KBM-7 (cell line): ENCODE measurements at places on chromosomes 11 and 22.

GRCh38 chr22:46142548-46143490, 7.5 kb upstream of the PPARA start:
- DNase-seq: no peak

GRCh38 chr22:46971099-46971763, 208.8 kb downstream of the TBC1D22A start:
- peak; percentile 53 for DNase-seq

DNA sequence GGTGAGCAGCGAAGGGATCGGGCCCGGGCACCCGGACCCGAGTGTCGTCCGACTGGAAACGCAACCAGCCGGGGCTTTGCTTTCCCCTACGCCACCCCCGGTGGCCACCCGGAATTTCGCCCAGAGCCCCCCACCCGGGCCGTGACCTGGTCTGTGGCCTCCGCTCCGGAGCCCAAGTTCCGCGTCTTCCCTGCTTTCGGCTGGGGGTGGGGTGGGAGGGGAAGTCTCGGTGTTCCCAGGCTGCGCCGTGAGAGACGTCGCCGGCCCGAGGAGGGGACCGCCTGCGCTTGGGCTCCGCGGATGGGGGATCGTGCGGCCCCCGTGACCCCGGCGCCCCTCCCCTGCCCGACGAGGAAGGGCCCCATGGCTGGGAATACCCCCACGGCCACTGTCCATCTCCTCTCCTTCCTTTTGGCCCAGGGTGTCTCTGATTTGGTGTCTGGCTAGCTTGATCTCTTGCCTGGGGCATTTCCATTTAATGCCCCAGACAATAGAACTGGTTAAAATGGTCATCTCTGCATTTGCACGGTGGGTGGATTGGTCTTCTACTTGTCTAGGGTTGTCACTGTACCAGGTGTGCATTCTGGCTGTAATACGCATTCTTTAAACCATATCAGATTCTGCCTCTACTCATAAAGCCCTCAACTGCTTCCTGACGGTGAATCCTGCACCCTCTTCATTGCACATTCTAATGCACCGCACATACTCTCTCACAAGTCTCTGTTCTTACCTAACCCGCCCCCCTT, 789 bp downstream of the SIK2 start:
- DNase-seq: peak; percentile 42

DNA sequence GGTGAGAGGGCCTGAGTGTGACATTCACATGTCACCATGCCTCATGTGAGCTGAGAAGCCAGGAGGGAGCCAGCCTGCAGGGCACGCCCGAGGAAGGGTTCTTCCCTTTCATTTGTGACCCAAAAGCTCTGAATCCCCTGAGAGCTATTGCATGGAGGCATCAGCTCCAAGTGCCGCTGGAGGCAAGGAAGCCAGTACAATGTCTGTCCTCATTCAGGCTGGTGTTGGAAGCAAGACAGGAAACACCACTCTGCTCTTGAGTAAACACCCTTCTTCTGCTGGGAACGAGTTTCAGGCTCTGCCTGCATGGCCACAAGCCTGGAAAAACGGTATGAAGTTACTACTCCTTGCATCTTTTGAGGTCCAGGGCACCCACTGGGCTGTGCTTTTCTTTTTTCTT, 83.8 kb upstream of the LARGE1 start:
- DNase-seq: no peak
